ENCODE measurements at places on chromosomes 12 and 14.

DNA sequence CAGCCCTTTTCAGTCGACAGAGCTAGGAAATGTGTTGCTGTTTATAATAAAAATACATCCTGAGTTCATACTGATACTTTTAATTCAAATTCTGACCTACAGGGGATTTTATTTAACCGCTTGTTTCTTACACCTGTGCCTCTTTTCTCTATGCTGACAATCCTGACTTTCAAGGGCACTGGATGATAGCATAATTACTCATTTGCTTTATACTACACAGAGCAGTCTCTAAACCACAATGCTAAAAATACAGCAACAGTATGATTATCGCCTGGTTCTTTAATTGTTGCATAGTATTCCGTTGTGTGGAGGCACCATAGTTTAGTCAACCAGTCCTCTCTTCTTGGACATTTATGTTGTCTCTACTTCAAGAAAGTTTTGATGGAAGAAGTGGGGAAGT lies 372.9 kb downstream of the DPF3 start:
- DNase-seq = no peak

DNA sequence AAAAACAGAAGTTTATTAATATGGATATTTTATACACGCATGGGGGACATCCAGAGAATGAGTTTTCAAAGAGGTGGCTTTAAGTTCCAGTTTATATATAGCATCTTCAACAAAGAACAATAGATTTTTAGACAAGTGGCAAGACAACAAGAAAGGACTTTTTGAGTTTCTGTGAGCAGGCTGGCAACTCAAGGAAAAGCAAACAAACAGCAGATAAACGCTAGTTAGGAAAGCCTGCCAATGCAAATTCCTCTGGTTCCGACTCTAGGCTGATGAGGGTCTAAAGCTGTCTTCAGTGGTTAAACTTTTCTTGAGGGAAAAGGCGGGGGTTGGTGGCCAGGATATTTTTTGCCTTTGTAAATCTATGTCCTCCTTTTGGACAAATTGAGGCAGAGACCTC lies 78.4 kb upstream of the EEA1 start:
- no peak for DNase-seq

- no peak for DNase-seq
Measured at GRCh38 chr14:61234215-61234916, 46.8 kb downstream of the TMEM30B start.

DNA sequence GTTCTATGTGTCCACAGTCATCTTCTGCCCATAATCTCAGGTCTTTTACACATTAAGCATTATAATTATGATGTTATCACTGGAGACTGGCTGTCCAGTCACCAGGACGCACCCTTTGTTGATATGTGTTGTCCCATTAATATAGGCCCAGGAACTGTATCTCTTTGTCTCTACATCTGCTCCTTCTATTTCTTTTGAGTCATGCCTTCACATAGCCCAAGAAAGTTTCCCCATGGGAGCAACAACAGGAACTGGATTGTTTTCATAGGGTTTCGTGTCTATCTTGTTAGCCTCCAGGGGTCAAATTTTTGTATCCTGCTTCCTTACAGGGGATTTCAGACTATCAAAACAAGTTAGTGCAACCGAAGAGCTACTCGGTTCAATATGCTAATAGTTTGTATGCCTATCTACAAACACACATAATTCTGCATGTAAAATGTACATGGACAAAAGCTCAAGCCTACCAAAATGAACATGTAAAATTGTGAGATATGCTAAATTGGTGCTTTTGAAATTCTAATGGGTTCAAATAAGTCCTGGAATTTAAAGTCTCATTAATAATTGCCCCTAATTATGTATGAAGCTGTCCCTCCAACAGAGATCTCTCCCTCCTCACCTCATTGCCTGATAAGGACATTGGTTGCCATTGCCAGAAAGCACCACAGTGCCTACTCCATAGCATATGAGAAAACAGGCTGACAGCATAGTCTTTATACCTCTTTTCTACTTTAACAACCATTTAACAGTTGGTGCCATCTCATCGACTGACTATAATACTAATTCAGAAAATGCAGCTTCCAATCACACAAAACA lies 99.8 kb upstream of the DIO2 start:
- peak; percentile 73 for DNase-seq

DNA sequence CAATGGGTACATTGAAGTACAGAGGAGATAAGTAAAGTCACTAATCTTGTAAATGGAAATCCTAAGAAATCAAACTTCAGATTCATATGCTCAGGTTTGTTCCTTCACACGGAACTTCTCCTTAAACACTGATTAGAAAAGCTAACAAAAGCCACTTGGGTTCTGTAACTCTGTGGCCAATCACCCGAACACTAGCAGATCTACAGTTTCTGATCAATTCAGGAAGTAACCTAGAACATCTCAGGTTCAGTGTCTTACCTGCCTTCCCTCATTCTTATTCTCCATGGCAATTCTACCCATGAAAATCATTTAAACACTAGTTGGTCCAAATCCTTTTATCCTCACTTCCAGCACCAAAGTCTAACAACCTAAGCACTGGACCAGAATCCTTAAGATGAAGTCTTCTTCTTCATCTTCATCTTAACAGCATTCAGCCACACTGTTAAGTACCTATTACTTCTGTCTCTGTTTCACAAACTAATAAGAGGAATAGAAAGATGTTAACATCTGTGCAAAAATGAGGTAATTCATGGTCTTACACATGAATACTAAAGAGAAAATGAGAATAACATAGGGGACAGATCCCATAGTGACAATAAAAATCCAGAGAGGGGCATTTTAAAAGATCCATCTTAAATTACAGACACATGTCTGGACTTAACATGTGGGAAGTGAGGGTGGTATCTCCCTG lies 184.5 kb downstream of the SSPN start:
- DNase-seq = no peak

- DNase-seq = no peak
Measured at GRCh38 chr14:71665781-71666180, 266.4 kb upstream of the RGS6 start.

- peak; percentile 81 for DNase-seq
Measured at GRCh38 chr14:61537563-61538463, 157.5 kb upstream of the HIF1A start.

DNA sequence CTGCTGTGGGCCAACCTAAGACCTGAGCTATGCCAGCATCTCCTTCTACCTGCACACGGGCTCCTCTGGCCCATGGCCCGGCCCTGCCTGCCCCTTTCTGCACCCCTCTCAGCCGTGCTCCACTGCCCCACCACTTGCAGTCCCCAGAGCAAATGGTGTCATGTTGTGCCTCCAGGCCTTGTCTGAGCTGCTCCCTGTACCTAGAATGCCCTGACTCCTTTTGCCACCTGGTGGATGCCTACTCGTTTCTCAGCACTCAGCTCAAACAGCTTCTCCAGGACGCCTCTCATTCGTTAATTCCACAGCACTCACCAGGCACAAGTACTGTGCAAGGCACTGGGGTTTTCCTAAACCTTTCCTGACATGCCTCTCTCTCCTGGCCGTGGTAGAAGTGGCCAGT lies 63.2 kb upstream of the PNMA1 start:
- DNase-seq = no peak

- no peak for DNase-seq
Measured at GRCh38 chr14:103317976-103318580, 16.0 kb upstream of the EIF5 start.

DNA sequence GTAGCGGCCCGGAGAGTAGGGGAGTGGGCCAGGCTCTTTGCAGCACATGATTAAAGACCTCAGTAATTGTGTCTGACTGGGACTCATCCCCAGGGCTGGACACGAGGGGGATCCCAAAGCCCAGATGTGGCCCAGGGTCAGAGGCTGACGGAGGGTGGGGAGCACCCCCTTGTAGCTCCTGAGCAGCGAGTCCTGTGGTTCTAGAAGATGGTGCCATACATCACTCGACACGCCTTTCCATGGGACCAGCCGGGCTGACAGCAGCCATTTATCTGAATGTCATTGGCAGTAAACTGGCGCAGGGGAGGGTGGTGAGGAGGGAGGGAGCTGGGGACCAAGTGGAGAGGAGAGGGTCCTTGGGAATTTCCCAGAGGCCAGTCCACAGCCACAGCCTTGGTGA lies 65.1 kb upstream of the FAM222A start:
- DNase-seq = no peak

- DNase-seq = peak; percentile 75
Measured at GRCh38 chr12:53696285-53696654, 20.4 kb upstream of the ATP5MC2 start.

DNA sequence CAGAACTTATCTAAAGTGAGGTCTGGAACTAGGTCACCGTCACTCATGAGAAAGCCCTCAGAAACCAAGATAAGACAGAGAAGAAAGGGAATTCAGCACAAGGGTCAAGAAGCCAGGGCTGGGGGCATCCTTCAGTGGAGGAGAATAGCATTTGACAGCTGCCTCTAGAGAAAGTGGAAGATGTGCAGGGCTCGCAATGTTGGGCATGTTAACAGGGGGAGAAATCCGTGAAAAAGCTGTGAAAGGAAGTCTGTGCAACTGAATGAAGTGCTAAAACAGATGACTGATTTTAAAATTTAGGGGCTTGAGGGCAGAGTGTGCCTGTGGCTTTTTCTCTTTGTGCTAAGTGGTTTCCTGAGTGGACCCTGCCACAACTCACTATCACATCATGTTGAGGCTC lies 97.7 kb upstream of the IFNG-AS1 start:
- DNase-seq = no peak

DNA sequence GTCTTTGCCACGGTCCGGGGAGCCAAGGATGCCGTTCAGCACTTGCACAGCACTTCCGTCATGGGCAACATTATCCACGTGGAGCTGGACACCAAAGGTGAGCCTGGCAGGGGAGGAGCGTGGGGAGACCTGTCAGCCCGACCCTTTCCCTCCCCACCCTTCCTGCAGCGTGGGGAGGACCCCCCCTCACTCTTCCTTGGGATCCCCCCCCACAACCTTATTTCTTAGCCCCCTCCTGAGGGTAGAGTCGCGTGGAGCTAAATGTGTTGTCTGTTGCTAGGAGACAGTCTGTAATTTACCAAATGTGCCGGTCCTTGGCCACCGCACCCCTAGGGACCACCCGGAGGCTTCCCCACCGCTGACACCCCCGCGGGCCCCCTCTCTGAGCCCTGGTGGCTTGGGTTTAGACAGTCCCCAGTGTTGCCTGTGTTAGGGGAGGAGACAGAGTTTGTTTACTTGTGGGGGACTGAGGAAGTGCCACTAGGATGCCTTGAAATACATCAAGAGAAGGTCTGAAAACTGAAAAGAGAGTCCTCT lies 2.3 kb downstream of the SETD1B start:
- no peak for DNase-seq

GRCh38 chr14:96064866-96065265 lies 25.7 kb downstream of the C14orf132 start:
- DNase-seq = no peak

- no peak for DNase-seq
Measured at GRCh38 chr14:56805201-56805991, 4.9 kb downstream of the OTX2 start.

- peak; percentile 58 for DNase-seq
Measured at GRCh38 chr12:2834581-2835491, at the start of gene NRIP2. Gene NRIP2 (minus strand): TSS chr12:2835035. CDS start chr12:2834983, 52 bp downstream.

DNA sequence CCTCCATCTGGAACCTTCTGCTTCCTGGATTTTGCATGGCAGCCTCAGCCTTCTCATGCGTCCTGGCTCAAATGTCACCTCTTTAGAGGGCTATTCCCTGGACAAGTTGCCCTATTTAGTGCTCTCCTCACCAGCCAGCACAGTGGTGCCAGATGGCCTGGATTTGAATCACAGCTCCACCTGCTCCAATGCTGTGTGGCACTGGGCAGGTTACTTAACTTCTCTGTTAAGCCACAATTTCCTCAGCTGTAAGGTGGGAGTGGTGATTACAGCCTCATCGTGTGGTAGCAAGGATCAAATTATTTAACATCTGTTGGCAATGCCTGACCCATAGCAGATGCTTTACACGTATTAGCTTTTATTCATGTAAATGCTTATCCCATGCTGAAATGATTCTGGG lies 16.7 kb upstream of the POP5 start:
- no peak for DNase-seq

DNA sequence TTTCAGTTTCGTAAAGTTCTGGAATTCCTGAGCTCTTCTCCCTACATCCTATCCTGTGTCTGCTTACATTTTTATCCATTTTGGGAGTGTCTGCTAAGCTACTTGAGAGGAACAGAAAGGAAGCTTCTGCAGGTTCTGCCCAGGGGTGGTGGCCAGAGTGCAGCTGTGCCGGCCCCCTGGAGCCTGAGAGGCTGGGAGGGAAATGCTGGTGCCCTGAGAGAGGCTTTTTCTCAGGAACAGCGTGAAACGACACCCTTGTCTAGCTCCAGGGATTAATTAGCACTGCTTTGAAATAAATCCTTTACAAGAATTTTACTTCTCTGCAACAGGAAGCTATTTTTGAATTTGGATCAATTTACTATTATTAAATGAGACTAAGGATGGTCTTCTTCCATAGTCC lies 165.4 kb downstream of the SLC15A5 start:
- DNase-seq = no peak

DNA sequence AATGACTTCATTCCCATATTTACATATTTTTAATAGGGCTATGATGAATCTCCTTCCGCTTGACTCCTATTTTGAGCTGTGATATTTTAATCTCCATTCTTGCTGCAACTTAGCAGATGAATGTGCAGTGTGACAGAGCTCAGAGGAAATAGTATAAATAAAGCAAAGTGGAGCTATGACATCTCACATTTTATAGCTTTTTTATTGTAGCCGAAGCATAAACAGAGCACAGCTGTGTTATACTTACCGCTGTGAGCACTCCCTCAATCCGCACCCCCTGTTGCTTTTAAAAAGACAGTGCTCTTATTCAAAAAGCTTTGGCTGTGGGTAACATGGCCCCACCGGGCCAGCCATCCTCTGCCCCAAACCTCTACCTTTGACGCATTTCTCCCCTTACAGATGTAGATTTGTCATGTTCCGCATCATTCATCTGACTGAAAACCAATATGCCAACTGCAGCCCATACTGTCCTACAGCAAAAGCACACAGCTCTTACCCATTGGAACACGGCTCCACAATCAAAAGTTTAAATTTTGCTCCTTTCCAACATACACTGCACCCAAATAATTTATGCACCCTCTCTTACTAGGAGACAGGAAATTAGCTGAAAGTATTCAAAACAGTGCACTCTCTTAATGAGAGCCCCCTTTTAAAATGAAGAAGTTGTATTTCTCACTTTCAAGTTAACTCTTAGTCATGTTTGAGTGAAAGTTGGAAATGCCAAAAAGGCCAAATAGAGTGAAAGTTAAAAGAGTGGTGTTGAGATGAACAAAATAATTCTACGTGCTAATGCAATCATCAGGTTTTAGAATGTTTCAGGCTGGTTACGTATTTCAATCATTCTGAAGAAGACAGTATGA lies 429.3 kb upstream of the SOX5 start:
- peak; percentile 32 for DNase-seq

DNA sequence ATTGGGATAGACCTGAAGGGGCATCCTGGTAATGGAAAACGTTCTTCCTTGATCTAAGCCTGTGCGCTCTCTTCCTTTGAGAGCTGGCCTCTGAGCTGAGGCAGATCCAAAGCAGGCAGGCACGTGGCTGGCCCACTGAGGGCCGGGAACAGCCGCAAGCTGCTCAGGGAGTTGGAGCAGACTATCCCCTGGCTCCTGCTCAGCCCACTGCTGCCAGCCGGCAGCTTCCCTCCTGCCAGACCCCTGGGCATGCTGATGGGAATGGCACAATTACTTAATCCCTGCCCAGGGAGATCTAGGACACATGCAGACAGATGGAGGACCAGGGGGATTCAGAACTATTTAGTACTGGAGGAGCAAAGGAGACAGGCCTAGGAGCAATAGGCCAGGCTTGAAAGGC lies 14.4 kb downstream of the NEUROD4 start:
- DNase-seq = no peak

Measured in fibroblast of skin of scalp (primary cell).